Neural crest cell (in vitro differentiated cells): ENCODE measurements at places on chromosomes 1 and 21. TPM values are rescaled to one million over a fixed set of nuclear protein-coding genes. Genes with fewer than 3 reads are reported as not detected.

The LPAR3 gene
- 1.2 and 1.3 TPM in 2 replicates for total RNA-seq

The PFKL gene
- 94.7 and 96.1 TPM in 2 replicates for total RNA-seq

The NUDT4B gene
- total RNA-seq, result not detected in 2 replicates

DNA sequence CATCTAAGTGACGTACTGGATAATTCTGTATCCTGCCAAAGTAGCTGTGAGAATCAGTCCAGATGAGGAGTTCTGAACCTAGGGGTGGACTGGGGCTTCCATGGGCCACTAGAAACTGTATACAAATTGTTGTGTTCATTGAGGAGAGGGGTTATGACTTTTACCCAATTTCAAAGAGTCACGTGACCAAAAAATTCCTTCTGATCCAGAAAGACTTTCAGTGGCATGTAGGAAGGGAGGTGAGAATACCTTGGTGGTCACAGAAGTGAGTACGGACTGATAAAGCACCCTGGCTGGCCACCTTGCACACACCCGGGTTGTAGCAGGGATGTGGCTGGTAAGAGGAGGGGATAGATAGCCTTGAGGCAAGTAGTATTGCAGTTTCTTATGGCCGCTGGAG lies 60.4 kb downstream of the BCAR3 start:
- no peak for DNase-seq
- no peaks in the 10 kb centered on the region for H3K27me3 ChIP-seq
- peak overlapping the region; percentile 41 for H3K27ac ChIP-seq
- peaks cover 4% of the 10 kb centered on the region for H3K36me3 ChIP-seq
- H3K4me1 ChIP-seq, result peaks cover 77% of the 10 kb centered on the region
- H3K4me3 ChIP-seq, result no peak overlapping the region

GRCh38 chr1:178126741-178127185 lies 32.9 kb downstream of the RASAL2 start:
- H3K4me3 ChIP-seq, result no peak overlapping the region
- no peak for DNase-seq
- H3K36me3 ChIP-seq, result peaks cover 5% of the 10 kb centered on the region

GRCh38 chr21:38857152-38857825 lies 51.6 kb downstream of the ETS2 start:
- no peak for DNase-seq
- H3K36me3 ChIP-seq, result no peaks in the 10 kb centered on the region
- H3K27ac ChIP-seq, result no peak overlapping the region

DNA sequence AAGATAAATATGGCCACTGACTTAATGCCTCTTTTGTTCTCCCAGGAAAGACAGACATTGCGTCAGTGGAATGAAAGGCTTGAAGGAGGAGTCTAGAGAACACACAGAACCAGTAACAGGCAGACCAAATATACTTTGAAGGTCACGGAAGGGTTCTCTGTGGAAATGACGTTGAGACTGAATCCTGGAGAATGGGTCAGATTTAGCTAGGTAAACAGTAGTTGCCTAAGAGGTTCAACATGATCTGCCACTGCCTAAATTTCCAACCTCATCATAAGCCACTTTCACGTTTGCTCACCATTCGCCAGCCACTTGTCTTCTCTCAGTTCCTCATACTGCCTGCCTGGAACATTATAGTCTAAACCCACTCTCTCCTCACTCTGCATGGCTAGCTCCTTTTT lies 20.5 kb downstream of the PLA2G4A start:
- H3K27ac ChIP-seq, result no peak overlapping the region
- no peaks in the 10 kb centered on the region for H3K36me3 ChIP-seq
- H3K4me1 ChIP-seq, result peaks cover 15% of the 10 kb centered on the region
- no peak for DNase-seq

DNA sequence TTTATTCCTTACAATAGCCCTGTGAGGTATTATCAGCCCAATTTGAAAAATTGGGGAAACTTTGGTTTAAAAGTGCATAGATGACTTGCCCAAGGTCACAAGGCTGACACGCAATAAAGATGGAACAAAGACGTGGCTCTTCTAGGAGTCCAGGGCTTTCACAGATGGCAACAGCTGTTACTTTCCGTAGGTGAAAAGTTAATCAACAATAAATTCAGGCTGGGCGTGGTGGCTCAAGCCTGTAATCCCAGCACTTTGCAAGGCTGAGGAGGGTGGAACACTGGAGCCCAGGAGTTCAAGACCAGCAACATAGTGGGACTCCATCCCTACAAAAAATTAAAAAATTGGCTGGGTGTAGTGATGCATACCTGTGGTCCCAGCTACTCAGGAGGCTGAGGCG lies 87.8 kb upstream of the ATF3 start:
- no peak overlapping the region for H3K4me3 ChIP-seq
- no peaks in the 10 kb centered on the region for H3K27me3 ChIP-seq
- peaks cover under 1% of the 10 kb centered on the region for H3K4me1 ChIP-seq
- no peaks in the 10 kb centered on the region for H3K36me3 ChIP-seq
- H3K27ac ChIP-seq, result no peak overlapping the region
- no peak for DNase-seq

DNA sequence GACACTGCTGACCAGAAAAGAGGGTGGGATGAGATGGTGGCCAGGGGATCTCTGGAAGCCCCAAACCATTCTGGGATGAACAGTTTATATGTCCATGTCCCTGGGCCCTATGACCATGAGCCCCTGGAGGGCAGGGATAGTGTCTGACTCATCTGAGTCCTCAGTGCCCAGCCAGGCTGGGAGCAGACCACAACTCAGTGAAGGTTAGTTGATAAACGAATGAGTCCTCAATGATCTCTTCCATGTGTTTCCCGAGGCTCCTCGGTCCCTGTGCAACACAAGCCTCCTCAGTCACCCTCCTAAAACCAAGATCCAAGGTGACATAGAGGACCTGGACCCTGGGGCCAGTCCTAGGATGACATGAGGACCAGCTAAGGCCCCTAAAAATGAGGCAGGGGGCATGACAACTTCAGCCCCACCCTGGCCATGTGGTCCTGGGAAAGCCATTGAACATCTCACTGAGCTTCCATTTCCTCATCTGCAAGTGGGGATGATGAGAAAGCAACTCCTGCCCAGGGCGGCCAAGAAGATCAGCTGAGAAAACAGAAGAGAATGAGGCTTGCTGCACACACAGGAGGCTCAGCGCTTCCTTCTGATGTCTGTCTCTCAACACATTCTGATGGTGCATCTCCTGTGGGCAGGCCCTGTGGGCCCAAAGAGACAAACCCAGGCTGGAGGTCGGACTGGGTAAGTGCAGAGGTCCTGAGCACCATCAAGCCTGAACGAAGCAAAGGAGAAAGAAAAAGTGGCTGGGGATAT lies 86.3 kb downstream of the GLIS1 start:
- no peaks in the 10 kb centered on the region for H3K4me1 ChIP-seq
- no peak overlapping the region for H3K4me3 ChIP-seq

DNA sequence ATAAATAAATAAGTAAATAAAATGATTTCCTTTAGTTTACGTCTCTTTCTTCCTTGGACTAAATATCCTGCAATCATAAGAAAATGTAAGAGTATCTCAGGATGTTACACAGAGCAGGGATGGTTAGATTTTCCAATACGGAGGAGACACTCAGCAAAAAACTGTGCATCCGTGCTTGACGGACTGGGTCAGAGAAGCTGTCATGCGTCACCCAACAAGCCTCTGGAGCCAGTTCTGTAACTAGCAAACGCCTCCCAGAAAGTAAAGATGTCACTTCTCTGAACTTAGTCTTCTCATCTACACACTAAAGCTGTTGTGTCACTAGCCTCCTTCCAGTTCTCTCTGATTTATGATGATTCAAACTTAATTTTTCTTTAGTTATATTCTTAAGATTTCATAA lies 3.4 kb downstream of the CFHR4 start:
- no peaks in the 10 kb centered on the region for H3K4me1 ChIP-seq
- no peak overlapping the region for H3K4me3 ChIP-seq
- H3K36me3 ChIP-seq, result no peaks in the 10 kb centered on the region

DNA sequence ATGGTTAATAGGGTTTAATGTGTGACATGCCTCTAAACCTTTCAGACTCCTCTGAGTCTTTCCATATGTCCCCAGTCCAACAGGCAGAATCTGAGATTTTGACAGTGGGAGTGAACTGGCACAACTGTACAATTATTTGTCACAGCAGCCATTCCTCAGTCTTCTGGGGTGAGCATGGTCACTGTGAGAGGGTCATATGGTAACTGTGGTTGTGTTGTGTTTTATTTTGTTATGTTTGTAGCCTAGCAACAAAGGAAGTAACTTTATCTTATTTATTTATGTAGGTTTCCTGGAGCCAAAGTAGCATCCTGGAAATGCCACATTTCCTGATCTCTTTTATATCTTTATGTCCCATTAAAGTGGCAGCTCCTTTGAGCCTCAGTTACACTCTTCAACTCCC lies 1067.9 kb downstream of the TTLL7 start:
- DNase-seq, result no peak
- no peaks in the 10 kb centered on the region for H3K27me3 ChIP-seq
- peaks cover 5% of the 10 kb centered on the region for H3K4me1 ChIP-seq
- H3K4me3 ChIP-seq, result no peak overlapping the region

- H3K27ac ChIP-seq, result no peak overlapping the region
- H3K4me1 ChIP-seq, result no peaks in the 10 kb centered on the region
- H3K36me3 ChIP-seq, result no peaks in the 10 kb centered on the region
- no peak for DNase-seq
Observed at GRCh38 chr1:78146205-78146771, 100.5 kb downstream of the GIPC2 start.
